HS-5 (cell line): ENCODE measurements at places on chromosomes 7 and 10.

DNA sequence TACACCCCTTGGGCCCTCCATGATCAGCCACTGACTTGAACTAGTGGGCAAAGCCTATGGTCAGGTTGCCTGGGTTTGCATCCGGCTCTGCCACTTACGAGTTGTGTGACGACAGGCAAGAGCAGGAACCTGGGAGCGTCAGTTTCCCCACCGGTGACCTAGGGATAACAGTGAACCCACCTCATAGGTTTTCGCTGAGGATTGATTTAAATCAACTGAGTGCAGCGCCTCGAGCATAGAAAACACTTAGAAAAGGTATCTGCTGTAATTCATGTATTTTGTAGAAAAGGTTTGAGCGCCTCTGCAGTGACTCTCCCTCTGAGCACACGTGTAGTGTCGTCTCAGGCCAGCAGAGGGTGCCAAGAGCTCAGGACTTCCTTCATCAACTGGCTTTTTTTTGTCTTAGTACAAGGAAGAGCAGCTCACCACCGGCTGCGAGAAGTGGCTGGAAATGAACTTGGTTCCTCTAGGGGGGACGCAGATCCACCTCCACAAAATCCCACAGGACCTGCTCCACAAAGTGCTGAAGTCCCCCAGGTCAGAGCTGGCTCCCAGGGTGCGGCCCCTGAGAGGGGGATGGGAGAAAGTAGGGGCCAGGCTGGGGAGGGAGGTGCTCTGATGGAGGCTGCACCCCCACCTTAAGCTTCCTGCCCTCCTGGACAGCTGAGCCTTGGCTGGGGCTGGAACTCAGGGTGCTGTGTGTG lies 27.7 kb downstream of the BTBD16 start:
- peak; percentile 34 for DNase-seq

GRCh38 chr7:66283003-66283920 lies 78.1 kb downstream of the TPST1 start:
- DNase-seq, result peak; percentile 57

GRCh38 chr7:135831455-135832195 lies 83.0 kb upstream of the FAM180A start:
- DNase-seq, result no peak

GRCh38 chr10:63114031-63114814 lies 18.9 kb upstream of the NRBF2 start:
- DNase-seq, result peak; percentile 68

GRCh38 chr7:145082366-145083161 lies 246.7 kb upstream of the TPK1 start:
- DNase-seq, result no peak

DNA sequence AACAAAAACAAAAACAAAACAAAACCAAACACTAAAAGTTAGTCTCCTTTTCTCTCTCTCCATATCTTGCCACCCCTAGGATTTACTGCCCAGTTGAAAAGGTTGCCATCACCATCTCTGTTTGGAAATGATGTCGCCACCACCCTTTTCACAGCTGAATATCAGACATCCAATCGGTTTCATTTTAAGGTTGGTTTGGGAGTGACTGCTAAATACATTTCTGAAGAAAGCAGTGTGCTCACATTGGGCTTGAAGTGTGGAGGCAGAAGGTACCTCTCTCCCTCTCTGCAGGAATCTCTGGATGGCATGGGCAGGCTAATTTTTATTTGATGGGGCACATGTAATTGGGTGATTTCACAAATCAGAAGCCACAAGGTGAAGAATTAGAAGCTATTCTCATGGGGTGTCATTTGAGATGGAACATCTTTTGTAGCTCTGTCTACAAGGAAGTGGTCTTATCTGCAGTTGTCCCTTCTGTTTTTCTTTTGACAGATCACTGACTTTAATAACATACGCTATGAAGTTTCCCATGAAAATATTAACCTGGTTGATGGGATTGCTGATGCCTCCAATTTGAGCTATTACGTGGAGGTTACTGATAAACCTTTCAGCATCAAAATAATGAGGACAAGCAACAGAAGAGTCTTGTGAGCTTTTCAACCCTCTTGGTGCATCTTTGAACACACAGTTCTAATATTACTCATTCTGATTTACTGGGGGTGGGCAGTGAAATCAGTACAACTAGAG lies 20.1 kb downstream of the MGAM2 start:
- no peak for DNase-seq

- no peak for DNase-seq
Observed at GRCh38 chr7:51043461-51043860, 260.8 kb upstream of the GRB10 start.

GRCh38 chr7:159064121-159064815 lies 80.4 kb downstream of the VIPR2 start:
- DNase-seq, result no peak

- DNase-seq, result no peak
Observed at GRCh38 chr7:44681645-44682044, 67.0 kb upstream of the ZMIZ2 start.

DNA sequence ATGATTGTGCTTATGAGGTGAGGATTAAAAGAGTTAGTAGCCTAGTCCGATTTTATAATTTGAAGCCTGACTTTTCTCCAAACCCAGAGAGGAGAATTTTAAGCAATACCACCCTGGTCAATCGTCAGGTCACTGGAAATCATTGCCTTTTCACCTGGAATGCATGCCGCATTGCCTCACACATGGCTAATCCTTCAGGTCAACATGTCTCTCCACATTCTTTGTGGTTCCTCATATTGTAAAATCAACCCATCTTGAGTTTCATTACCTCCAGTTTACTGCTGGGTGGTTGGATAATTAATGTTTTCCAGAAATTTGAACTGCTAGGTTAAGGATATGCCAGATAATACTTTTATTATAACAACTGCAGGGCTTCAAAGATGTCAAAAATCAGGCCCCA lies 55.6 kb upstream of the SEMA3E start:
- no peak for DNase-seq

GRCh38 chr7:95840953-95841950 lies 68.9 kb downstream of the DYNC1I1 start:
- DNase-seq, result no peak

DNA sequence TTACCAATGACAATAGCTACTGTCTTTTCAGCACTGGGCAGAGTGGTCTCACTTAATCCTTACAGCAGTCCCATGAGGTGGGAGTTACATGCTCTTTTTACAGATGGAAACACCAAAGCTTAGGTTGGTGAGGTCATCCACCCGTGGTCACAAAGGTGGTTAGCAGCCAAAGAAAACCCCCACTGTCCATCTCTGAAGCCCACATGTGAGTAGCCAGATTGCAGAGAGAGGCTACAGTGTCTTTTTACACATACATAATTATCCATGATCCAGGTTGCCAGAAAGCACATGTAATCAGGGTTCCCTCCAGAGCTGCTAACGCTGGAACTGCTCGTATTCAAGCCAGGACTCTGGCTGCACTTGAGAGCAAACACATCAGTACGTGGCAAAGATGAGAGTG lies 24.6 kb upstream of the ANKRD2 start:
- no peak for DNase-seq

- DNase-seq, result no peak
Observed at GRCh38 chr7:89072081-89072480, 276.5 kb upstream of the TEX47 start.

- no peak for DNase-seq
Observed at GRCh38 chr10:72274730-72275350, 1.1 kb downstream of the DDIT4 start.
